ENCODE measurements at places on chromosomes 7 and 10. TPM values are rescaled to one million over a fixed set of nuclear protein-coding genes. Genes with fewer than 3 reads are reported as not detected.

DNAJC12 gene
- total RNA-seq: 1.9 TPM

VSTM4 gene
- 0.27 TPM for total RNA-seq

NPC1L1 gene
- total RNA-seq: under 0.01 TPM

THNSL1 gene
- 3.0 TPM for total RNA-seq

SRRM3 gene
- under 0.01 TPM for total RNA-seq

IDI2 gene
- not detected for total RNA-seq

CPN1 gene
- total RNA-seq: not detected

GRCh38 chr7:12294701-12295100 lies 83.6 kb downstream of the TMEM106B start:
- peak; percentile 12 for DNase-seq

DNA sequence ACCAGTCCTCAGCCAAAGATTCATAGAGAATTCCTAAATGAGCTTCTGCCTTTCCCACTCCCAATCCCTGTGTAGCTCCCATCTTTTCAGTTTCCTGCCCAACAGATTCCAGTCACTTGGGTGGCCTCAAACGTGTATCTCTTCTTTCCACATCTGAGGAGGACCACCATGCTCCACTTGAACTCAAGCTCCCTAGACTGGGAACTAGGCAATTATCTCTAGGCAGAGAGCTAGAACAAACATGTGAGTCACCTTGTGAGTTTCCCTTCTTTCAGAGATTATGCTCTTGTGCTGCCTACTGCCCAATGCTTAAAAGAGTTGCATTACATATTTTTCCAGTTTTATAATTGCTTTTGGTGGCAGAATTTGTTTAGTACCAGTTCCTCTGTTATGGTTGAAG lies 178.0 kb downstream of the MDFIC start:
- DNase-seq: no peak

DNA sequence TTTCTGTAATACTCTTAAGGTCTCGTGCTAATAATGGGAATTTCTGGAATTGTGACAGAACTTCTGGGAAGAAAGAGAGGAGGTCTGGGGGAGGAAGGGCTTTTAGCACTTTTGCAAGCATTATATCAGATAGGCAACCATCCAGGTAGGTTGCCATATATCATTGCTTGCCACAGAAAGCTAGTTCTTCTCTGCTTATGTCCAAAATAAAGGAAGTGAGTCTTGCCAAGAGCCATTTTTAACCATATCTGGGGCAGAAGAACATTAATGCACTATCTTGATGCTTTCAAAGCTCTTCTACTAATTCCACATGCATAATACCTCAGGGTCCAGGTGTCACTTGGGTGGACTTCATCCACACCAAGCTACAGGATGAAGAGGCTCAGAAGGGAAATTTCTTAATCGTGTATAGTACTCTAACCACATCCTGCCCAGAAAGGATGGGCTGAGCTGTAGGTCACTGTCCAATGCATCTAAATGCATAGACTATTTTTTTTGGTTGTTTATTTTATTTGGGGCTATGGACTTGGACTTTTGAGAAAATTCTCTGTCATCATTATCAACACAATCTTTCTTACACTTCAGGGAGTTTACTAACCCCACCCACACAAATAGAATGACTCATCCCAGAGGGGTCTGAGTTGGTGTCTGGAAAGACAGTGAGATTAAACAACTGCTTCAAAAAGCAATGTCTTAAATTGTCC lies 68.9 kb upstream of the ADO start:
- no peak for DNase-seq

DNA sequence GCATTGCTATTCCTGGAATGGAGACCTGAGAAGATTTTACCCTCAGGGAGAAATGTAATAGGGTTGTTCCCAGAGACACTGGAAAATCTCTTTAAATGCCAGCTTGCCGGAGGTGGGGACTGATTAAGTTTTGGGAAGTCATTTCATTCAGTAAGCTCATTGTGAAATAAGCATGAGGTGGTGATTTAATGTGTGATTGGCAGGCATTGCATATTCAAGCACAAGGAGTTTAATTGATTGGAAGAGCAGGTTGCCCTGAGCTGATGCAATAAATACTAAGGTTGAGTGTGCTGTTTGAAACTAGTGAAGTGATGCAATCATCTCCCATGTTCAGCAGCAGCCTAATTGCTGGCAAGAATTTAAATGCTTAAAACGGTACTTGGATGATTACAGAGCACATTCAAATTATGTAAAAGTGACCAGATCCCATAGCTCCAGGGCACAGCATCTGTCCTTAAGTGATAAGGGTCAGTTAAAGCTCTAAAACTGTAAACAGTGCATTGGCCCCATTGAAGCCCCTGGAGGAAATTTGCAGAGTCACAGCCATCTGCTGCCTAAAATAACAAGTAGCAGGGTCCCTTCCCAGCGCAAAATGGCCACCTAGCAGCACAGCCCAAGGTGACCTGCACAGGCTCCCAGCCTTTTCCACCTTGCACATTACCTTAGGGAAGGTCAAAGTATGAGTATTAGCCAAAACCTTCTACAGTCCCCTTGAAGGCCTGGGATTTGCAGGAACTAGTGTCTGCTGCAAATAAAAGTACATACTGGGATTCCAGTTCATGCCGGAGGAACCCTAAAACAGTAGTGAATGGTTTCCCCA lies 92.1 kb downstream of the CCDC71L start:
- peak; percentile 33 for DNase-seq

DNA sequence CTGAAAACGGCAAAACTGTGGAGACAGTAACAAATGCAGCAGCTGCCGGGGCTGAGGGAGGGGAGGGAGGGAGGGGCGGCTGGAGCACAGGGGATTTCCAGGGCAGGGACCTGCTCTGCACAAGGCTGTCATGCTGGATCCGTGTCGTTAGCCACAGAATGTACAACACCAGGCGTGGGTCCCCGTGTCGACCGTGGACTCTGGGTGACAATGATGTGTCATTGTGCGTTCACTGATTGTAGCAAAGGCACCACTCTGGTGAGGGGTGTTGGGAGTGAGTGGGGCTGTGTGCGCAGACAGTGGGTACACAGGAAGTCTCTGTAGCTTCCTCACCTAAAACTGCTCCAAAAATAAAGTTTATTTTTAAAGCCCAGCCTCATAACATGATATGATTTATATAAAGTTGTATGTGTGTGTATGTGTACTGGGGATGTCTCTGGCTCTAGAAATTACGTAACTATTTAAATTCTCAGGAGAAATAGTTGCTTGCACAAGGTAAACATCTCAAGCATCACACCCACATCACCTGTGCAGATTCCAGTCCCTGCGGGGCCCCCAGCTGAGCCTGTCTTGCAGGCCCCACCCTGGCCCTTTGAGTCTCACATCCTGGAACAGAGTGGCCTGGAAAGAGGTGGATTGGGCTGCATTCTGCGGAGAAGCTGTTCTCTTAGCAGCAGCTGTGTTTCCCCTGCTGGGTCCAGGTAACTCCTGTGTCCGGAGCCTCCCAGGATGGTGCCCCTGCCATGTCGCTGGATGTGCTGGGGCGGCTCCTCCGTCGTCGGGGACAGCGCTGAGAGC lies 135.7 kb downstream of the DYNC2I1 start:
- no peak for DNase-seq

DNA sequence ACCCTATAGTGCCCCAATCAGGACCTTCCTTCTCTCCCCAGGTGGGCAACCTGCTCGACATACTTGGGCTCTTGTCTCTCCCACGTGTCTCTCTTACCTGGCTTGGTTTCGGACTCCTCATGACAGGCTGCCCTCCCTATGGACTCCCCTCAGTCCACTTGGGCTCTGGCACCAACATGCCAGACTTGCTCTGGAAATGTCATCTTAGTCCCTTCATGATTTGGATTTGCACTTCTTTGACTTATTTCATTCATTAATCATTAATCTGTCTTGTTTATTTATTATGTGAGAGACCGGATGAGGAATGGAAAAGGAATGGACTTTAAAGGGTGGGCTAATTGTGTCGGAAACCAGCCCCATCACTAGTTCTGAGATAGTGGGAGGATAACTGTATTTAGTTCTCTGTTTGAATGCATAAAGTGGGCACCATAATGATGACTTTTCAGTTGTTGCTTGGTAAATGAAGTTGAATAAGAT lies 108.0 kb downstream of the SND1 start:
- DNase-seq: no peak

- DNase-seq: no peak
Measured at GRCh38 chr10:77220150-77220549, 417.5 kb downstream of the KCNMA1 start.

DNA sequence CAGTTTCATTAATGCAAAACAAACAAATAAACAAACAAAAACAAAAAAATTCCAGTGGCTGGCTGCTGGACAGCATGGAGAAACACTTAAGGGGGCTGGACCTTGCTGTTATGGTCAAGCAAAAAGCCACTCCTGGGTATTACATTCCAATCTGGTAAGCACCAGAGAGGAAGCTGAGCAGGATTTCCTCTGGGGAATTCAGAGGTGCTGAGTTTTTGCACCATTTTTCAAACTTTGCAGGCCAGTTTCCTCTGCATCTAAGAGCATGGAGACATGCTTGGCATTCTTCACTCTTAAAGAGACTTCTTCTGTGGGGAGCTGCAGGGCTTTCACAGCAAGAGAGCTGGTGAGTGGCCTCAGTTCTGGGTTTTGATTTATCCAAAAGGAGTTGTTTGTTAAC lies 84.5 kb downstream of the FZD1 start:
- DNase-seq: no peak

DNA sequence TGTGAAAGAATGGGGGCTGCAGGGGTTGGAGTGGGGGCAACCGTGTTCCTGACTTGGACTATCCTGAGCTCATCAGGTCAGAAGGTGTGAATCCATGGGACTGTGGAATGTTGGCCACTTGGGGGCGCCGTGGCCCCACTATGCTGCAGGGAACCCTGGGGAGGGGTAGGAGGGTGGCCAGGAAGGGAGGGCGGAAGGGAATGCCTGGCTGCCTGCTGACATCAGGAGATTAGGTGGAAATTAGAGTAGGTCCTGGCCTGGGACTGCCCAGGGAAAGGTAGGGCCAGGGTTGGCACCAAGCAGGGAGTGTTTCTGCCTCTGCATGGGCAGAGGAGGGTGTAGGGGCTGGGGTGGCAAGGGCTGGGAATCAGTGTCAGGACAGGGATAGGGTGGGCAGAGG lies 65.8 kb upstream of the PRSS58 start:
- DNase-seq: peak; percentile 48

DNA sequence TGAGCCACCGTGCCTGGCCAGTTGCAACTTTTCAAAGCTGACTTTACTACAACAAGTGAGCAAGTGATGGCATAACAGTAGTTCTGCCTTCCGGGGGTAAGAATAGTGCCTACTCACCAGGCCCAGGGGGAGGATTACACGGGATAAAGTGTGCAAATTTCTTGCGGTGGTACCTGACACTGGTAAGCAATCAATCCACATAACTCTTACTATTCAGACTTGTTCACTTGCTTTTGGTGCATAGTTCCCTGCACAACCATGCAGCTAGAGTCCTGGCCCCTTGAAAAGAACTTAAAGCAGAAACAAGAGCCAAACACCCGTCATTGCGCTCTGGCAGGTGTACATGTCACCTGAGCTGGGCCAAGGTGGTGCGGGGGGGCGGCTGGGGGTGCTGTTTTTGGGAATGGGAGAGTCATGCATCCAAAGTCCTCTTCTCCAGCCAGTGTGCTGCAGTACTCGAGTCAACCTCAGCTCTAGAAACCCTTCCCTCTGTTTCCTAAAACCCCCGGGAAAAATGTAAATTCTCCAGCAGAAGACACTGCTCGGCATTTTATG lies 5.4 kb upstream of the COBL start:
- no peak for DNase-seq

DNA sequence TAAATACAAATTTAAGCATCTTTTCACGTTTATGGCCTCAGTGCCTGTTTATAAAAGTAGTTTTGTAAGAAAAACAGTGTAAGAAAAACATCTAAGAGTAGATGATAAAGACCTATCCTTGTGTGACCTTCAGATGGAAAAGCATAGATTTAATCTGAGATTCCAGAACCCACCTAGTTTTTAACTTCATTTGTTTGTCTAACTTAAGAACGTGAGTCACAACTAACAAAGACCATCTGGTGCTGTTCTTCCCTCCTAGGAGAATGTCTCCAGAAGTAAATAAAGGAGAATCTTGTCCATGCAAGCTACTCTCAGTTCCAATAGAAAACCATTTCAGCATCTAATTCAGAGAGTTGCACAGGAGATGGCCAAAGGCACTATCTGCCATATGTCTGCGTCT lies 265.4 kb upstream of the C7orf33 start:
- DNase-seq: no peak

DNA sequence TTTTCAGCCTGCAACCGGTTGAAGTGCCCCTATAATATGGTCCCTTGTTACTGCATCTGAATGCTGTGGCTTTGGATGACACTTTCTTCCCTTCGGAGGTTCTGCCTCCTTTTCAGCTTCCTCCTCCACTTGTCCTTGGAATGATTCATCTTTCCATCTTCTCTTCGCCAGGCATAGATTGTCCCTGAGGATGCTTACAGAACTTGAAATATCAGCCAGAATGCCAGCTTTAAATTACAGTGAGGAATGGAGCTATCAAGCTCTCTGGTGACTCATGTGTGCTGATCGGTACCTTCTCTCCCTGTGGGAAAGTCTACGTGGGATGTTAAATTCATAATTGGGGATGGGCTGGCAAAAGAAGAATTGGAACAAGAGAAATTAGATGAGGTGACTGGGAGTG lies 45.9 kb upstream of the PDK4 start:
- no peak for DNase-seq

Data from hematopoietic multipotent progenitor cell (in vitro differentiated cells).